Stimulated activated CD4-positive, alpha-beta T cell treated with anti-CD3 and anti-CD28 coated beads, TNF-alpha, amount 100 ng/mL, for 4 hours (primary cell): ENCODE measurements at places on chromosomes 1 and 21.

DNA sequence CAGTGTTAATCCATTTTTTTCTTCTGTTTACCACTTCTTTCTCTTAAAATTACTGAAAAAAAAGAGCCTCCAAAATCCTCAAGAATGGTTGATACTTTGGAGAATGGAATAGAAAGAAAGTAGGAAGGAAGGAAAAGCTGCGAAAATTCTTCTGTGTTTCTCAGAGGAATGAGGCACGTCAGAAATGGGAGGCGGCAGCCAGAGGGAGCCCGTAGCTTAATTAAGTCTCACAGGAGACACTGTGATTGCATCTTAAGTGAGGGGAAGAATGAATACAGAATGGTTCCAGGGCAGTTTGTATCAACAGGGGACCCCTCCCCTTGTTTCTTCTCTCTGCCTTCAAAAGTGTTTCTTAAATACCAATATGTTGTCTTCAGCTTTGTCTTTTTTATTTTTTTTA lies 1099.5 kb downstream of the PLA2G4A start:
- no peak for DNase-seq

- no peak for DNase-seq
Measured at GRCh38 chr1:181493166-181493565, 9.8 kb downstream of the CACNA1E start.

GRCh38 chr1:244801246-244801645 lies 34.2 kb upstream of the COX20 start:
- DNase-seq = peak; percentile 9

GRCh38 chr1:54810153-54810942 lies 9.2 kb upstream of the TTC22 start:
- DNase-seq = peak; percentile 29

GRCh38 chr1:24894002-24894401 lies 36.1 kb downstream of the RUNX3 start:
- DNase-seq = no peak

DNA sequence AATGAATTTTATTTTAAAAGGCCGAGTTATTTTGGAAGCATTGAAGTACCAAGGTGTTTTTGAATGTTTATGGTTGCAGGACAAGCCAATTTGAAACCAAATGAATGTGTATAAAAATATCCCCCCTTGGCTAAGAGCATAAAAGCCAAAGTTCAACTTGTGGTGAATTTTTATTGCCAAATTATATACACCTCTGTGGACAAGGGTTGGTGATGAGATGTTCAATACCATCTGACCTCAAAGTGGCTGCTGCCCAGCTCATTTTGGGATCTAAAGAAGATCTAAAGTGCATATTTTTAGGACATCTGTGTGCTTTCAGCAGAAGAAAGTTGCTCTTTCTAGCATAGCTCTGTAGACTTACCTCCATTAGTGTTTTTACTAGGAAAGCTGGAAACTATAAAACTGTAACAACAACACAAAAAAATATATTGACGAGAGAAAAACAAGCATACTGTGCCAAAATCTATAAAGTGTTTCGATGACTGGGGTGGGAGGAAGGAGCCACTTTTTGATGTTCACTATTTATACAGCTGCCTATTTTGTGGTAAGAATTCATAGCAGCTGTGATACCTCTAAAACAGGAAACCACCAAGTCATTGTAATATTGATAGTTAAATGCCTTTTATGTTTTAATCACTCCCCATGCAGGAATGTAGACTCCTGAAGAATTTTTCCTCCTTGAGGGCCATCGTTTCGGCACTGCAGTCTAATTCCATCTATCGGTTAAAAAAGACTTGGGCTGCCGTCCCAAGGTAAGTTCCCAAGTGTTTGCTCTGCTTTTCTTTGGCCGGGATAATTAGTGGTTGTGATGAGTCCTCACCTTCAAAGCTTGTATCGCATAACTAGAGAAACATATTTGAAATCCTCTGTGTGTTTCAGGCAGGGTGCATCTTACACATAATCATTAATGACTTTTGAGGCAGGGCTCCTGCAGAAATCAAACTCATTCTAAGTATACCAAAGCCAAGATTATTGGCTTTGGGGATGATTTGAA lies 83.2 kb downstream of the RGL1 start:
- DNase-seq = no peak

GRCh38 chr1:95509989-95510388 lies 276.0 kb downstream of the RWDD3 start:
- DNase-seq = no peak

GRCh38 chr1:8094481-8095241 lies 68.6 kb upstream of the ERRFI1 start:
- DNase-seq = no peak

- DNase-seq = no peak
Measured at GRCh38 chr1:53378061-53378460, 50.2 kb upstream of the LRP8 start.

DNA sequence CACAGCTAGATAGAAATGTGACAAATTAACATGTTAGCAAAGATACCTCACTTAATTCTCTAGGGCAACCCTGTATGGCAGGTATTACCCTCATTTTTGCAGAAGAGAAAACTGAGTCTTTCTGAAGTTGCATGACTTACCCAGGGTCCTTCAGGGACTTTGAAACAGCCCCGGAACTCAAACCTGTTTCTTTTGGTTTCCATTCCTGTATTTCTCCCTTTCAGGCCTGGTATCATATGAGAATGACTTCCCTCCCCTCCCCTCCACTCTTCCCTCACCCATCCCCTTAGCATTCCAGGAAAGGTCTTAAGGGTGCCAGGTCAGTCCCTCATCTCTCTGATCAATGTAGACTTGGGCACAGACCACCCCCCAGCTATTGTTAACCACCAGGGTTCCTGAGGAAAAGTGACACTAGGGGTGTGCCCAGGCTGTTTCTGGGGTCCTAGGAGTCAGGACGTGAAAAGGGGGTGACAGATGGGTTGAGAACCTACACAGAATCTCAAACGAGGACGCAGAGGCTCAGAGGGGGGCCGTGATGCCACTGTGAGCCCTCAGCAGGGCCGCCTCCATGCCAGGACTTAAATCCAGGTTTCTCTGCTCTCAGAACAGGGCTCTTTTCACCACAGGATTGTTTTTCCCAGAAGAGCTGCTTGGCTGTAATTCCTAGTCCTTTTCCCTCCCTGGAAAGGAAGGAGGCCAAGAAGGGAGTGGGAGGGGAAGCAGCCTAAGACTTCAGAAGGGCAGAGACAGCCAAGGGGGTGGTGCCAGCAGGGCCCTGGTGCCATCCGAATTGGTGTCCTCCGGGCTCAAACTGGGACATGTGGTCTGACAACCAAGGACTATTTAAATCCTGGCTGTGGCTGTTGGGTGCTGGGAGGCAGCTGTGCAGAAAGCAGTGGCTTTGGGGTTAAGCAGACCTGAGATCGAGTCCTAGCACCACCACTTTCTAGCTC lies 2.1 kb upstream of the WASF2 start:
- DNase-seq = no peak

- DNase-seq = no peak
Measured at GRCh38 chr1:94527447-94528031, 14.0 kb downstream of the F3 start.

- no peak for DNase-seq
Measured at GRCh38 chr1:153293480-153293775, 19.3 kb downstream of the PGLYRP3 start.

DNA sequence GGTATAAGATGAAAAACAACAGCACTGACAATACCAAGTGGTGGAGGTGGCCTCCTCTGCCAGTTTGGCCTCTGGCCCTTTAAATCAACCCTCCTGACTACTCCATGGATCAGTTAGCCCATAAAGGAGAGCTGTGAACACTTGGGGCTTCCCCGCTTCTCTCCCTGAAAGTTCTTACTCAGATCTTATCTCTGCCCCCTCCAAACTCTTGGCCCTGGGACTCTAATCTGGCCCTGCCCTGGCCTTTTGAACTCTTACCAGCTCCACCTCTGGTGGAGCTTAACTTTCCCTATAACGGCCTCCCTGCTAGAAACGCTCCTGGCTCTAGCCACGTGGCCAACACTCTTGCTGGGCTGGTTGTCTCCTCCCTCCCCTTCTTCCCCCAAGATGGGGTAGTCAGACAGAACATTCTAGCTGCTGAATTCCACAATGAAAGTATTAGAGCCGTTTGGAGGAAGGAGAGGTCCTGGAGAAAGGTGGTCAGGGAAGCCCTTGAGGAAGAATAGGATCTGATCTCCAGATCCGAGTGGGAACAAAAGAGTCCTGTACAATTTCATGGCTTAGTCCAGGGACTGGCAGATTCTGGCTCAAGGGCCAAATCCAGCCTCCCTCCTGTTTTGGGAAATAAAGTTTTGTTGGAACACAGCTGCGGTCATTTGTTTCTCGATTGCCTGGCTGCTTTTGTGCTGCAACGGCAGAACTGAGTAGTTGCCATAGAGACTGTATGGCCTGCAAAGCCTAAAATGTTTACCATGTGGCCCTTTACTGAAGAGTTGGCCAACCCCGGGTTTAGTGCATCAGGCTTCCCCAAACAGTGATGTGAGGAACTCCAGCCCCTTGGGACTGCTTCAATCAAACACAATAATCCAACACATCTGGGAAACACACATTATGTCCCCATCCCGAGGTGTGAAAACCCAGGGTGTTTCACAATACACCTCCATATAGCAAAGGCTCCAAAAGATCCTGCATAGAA lies 9.5 kb upstream of the PIGR start:
- no peak for DNase-seq

- DNase-seq = no peak
Measured at GRCh38 chr1:240134596-240134995, 42.9 kb downstream of the FMN2 start.

DNA sequence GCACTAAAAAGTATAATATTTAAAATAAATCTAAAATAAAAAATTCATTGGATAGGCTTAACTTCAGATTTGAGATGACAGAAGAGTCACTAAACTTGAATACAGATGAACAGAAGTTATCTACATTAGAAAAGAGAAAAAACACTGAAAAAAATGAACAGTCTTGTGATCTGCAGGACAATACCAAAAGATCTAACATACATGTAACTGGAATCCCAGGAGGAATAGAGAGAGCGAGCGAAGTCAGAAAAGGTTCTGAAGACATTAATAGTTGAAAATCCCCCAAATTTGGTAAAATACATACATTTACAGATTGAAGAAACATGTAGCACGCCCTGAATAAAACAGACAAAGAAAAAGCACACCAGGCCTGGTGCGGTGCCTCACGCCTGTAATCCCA lies 21.2 kb downstream of the B3GALNT2 start:
- no peak for DNase-seq

DNA sequence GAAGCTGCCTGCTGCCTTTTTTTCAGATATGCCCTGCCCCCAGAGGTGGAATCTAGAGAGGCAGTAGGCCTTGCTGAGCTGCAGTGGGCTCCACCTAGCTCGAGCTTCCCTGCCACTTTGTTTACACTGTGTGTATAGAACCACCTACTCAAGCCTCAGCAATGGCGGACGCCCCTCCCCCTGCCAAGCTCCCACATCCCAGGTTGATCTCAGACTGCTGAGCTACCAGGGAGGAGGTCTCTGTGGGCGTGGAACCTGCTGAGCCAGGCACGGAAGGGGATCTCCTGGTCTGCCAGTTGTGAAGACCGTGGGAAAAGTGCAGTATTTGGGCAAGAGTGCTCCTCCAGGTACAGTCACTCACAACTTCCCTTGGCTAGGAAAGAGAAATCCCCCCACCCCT lies 65.1 kb downstream of the MSH4 start:
- DNase-seq = no peak

DNA sequence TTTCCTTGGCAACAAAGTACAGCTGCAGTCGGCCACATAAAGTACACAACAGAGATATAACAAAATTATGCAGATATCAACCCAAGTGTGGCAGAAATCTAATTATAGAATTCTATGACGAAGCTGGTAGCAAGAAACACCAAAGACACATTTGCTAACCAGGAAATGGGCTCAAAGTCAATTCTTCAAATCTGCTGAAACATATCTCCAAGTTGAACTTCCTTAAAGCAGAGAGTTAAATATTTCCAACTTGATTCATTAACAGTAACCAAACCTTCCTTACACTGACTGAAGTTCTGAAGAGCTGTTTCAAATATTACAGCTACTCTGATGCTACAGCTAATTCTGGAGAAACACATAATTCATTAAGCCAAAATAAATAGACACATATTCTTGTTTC lies 67.6 kb upstream of the SDC3 start:
- DNase-seq = no peak

- no peak for DNase-seq
Measured at GRCh38 chr1:205584732-205585131, 47.1 kb downstream of the ELK4 start.

GRCh38 chr1:67664048-67664447 lies 21.0 kb upstream of the GADD45A start:
- no peak for DNase-seq

GRCh38 chr1:20199403-20199802 lies 13.1 kb upstream of the PLA2G2C start:
- DNase-seq = no peak

DNA sequence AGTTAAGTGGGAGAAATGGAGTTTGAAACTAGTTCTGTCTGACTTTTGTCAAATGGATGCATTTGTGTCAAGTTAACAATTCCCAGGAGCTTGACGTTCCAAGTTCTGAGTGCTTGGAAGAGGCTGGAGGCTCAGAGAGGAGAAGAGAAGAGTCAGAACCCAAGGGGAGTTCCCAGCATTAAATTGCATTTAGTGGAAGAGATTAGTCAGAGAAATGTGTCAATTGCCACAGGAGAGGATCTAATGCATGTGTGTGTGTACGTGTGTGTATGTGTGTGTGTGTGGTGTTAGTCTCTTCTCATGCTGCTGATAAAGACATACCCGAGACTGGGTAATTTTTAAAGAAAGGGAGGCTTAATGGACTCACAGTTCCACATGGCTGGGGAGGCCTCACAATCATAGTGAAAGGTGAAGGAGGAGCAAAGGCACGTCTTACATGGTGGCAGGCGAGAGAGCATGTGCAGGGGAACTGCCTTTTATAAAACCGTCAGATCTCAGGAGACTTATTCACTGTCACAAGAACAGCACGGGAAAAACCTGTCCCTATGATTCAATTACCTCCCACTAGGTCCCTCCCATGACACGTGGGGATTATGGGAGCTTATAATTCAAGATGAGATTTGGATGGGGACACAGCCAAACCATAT lies 101.5 kb upstream of the TMEM51 start:
- DNase-seq = no peak
